Midbrain (tissue), 1 donor: ENCODE measurements at places on chromosomes 5 and 9.

DNA sequence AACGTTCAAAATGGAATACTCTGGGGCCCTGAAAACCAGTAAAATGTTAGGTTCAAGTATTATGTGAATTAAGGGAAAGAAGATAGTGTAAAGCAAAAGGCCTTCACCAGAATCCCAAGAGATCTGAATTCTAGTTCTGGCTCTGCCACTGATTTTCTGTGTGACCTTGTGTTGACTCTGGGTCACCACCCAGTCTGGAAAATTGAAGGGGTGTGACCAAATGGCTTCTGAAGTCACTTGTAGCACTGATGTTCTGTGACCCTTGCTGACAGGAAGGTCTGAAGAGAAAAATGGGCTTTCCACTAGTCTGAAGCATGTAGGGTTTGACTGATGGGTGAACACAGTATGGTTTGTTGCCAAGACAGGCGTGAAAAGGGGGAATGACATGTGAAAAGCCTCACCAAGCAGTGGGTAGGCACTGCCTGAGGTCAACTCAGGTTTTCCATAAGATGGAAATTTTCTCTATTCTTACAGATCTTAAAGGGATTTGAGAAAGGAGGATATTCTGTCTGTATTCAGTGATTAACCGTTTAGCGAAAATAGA lies 33.1 kb downstream of the ANP32B start:
- no peak for DNase-seq

DNA sequence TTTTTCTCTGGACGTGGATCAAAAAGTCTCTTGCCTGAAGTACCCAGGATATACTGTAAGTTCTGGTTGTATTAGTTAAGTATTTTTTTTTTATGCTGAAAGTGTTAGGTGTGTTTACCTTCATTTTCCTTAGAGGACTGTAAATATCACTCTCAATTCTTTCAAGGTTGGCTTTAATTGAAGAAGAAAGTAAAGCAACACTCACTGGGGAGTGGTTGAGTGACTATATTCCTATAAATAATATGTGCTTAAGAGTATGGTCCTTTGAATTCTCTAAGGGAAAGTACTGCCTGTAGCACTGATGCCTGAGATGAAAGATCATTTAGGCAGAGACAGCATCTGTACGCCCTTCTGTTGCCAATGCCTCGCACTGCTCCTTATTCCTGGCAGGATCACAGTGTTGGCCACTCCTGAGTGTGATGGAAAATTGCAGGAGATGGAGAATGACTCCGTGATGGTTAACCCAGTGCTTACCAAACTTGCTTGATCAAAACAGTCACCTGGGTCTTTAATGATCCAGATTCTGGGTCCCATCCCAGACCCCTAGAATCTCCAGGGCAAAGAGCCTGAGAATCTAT lies 182.0 kb upstream of the MPDZ start:
- DNase-seq: no peak

DNA sequence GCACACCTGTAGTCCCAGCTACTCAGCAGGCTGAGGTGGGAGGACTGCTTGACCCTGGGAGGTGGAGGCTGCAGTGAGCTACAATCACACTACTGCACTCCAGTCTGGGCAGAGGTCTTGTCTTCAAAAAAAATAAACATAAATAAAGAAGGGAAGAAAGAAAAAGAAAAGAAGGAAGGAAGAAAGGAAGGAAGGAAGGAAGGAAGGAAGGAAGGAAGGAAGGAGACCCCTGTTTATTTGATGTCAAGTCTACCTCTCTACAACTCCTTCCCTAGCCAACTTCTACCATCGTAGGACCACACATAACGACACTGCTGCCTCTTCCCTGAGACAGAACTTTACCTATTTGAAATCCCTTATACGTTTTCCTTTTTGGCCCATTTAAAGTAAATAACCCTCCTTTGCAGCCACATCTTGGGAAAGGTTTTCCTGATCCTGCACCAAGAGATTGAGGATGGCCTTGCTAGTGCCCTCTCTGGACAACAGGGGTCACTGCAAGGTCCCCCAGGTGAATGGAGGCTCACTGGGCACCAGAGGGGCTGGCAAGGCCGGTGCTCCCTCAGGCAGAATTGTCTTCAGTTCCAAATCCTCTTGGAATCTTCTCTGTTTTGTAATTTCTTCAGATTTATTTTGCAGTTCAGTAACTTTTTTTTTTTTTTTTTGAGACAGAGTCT lies 10.5 kb downstream of the RPS14 start:
- no peak for DNase-seq

DNA sequence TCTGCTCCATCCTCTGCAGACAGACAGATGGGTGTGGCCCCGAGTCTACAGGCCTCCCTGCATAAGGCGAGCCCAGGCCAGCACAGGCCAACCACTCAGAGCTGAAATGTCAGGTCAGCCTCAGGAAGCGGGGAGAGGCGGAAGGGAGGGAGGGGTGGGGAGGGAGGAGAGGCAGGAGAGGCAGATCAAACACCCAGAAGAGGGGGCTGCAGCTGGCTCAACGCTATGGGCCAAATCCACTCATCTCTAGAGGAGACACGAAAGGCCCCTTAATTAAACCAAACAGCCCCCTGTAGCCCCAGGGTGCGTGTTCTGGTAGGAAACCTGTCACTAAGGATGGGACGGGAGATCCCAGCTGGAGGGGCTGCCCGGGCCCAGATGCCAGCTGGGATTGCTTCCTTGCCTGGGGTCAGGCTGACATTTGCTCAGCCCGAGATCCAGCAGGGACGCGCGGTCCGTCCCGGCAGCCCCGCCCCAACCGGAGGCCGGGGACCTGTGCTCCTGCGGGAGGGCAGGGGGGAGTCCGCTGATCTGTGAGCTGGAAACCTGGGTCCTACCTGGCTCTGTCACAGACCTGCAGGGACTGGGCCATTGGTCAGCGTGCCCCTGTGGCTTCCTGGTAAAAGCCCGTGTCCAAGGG lies 97.2 kb upstream of the SARDH start:
- DNase-seq: no peak

DNA sequence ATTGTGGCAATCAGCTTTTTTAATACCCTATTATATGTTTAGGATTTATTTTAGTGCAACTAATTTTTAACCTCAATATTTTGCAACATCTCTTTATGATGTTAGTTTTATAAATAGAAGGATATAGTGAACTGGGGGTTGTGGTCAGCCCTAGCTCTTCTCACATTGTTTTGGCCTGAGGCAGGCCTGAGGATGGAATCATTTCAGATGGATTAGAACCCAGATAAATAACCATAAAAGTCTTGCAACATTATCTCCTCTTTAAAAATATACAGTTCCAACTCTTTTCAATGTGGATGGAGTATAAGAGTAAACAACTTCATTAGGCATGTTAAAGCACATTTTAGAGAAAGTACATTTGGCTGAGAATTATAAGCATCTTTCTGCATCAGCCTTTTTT lies 522.7 kb downstream of the NR2F1-AS1 start:
- DNase-seq: no peak

DNA sequence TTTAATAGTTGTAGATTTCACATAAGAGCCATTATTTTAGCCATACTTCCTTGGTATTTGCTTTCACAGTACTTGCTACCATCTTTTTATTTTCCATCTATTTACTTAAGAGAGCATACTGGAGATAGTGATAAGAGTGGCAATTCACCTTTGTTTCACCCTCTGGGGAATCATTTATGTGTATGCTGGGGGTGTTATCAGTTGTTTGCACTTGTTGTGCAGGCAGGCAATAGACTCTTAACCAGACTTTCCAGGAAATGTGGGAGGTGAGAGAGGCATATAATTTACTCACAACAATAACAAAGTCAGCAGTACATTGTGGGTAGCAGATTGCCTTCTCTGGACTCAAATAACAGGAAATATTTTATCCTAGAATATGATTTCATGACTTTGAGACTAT lies 1018.3 kb downstream of the CDH12 start:
- DNase-seq: no peak

DNA sequence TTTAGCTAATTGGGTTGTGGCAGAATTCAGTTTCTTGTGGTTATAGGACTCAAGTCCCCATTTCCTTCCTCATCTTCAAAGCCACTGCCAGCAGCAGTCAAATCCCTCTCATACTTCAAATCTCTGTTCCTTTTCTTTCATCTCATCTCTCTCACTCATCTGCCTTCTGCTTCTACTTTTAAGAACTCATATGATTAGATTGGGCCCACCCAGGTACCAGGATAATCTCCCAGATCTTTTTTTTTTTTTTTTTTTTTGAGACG lies 8.0 kb upstream of the REEP5 start:
- DNase-seq: no peak

- DNase-seq: no peak
Observed at GRCh38 chr9:128486201-128486600, 18.3 kb upstream of the GLE1 start.

- DNase-seq: no peak
Observed at GRCh38 chr9:581673-582497, 259.6 kb upstream of the DMRT1 start.

DNA sequence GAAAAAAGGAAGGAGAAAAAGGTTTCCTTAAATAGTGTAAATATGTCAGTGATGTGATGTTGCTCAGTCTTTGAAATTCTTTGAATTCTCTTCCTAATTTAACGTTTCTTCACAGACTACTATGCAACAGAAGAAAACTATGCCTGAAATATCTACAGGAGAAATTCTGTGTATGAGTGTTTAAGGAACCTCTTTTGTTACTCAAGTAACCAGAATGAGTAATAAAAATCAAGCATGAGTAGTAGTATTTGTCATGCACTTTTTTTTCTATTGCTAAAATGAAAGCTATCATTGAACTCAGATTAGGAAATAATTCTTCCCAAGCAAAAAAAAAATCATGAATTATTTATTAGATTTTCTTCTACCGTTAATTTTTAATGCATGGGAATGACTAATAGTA lies 20.3 kb upstream of the THG1L start:
- no peak for DNase-seq

DNA sequence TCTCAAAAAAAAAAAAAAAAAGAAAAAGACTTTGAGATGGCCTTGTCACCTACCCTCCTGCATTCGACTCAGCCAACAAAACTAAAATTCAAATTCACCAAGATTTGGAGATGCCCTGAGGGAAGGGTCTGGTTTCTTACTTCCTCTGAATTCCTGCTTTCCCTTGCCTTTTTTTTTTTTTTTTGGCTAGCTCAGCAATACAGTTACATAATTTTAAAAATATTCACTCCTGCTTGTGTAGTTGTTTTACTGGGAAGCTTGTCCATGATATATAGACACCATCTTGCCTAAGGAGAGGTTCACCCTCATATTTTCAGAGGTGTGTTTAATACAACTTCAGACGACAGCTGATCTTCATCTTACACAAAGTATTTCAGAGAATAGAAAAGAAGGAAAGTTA lies 21.3 kb upstream of the SERINC5 start:
- no peak for DNase-seq

DNA sequence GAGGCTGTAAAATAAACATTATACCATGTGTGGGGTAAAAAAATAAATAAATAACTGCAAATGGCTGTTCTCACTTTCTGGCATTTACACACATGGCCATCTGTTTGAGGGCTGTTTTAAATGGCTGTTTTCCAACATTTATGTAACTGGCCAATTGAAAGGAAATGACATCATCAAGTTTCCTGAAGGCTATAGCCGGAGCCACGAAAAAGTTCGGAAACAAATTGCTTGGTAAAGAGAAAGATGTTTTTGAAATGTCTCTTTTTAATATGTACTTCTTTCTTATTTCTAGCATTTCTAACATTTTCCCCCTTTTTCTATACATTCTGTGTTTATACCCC lies 95.4 kb upstream of the DAB2 start:
- no peak for DNase-seq

GRCh38 chr5:131195696-131196095 lies 25.0 kb downstream of the LYRM7 start:
- no peak for DNase-seq

DNA sequence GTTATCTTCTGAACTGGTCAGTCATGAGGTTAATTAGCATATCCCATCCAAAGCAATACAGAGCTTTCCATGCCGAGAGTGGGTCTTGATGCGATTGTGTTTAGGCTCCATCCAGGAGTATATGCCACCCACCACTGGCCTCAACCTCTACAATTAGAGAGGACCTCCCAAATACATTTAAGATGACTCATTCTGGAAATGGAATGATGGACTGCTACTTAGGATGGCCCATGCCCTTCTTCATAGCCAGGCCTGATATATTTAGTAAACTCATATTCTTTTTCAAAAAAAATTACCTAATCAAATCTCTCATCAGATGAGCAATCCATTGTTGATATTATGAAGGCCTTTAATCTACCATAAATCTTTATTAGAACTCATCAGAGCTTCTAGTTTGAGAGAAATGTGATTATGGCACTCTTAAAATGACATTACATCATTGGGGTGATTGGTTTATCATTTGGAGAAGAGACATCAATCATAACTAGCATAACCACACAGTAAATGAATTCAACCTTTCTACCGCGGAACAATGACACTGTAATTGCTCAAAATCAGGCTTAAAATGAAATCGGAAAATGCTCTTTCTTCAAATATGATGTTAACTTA lies 414.2 kb upstream of the WWC1 start:
- no peak for DNase-seq

DNA sequence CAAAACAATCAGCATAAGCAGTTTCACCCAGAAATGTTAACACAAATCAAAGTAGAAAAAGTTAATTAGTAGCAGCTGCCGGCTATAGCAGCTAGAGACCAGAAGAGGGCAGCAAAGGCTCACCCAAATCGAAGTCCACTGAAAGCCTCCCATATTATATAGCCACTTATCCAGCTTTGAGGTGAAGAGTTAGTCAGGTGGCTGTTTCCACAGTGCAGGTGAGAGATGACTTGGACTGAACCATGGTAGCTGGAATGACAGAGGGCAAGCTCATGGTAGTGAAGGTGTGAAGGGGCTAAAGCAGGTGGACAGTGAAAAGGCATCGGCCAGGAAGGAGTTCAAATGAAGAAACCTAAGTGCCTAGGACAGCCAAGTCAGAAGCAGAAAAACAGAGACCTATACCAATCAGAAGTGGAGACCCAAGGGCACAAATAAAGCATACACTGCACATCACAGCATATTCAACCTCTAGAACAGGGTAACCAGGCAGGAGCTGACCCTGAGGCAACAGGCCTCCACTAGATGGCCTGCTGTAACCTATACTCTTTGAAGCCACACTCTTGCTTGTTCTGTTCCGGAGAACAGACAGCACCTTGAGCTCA lies 7.2 kb upstream of the RNF38 start:
- DNase-seq: peak; percentile 76
